ENCODE measurements at places on chromosomes 6 and 20.

- DNase-seq = no peak
Observed at GRCh38 chr20:36017048-36017951, 48.9 kb downstream of the CNBD2 start.

DNA sequence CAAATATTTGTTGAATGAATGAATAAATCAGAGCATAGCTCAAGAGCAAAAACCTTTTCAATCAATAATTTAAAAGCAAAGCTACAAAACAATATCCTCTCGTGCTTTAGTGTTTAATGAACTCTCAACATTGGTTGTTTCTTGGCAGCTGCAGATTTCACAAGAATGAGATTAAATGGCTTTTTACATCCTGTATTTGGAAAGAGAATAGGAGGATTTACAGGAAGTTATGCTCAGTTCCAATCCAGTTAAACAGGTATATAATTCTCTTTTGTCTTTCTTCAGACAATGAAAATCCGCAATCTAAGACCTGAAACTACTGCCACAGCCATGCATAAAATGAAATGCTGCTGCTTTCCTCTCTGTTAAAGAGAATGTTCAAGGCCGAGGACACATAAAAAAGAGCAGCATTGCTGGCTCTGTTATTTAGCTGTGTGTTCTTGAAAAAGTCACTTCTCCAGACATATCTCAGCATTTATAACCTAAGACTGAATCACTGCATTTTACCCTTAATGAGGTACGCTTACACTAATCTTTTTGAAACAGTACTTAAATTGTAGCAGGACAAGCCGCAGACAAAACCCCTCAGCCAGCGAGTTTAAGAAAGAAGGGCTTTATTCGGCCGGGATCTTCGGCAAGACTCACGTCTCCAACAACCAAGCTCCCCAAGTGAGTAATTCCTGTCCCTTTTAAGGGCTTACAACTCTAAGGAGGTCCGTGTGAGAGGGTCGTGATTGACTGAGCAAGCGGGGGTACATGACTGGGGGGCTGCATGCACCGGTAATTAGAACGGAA lies 3.6 kb downstream of the C6orf52 start:
- no peak for DNase-seq

DNA sequence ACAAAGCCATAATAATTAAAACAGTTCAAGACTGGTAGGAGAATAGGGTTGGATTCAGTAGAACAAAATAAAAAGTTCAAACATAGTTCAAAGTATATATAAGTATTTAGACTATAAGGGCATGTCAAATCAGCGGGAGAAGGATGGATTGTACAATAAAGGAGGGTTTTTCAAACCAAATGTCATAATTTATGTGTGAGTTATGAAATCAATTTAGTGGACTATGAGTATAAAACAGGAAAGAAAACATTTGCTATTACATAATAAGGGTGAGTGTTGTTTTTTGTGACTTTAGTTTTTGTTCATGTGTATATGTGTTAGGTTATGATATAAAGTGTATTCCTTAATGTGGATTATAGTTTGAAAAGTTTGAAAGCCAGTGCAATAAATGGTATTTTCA lies 10.6 kb downstream of the ORC3 start:
- DNase-seq = no peak

DNA sequence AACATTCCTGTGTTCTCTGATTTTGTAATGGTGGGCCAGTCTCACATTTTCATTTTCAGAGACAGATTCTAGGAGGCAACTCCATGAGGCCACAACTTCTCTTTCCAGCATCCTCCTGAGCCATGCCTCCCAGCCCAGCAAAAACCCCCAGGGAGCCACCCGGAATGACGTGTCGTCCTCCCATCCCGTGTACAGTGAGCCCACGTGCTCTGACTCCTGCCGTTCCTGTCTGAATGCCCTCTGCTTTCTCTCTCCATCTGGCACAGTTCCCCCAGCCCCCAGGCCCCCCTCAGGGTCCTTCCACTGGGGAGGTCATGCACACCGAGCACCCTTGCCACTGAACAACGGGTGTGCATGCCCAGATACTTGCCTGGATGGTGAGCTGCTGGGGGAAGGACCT lies 38.0 kb downstream of the C20orf203 start:
- DNase-seq = no peak

DNA sequence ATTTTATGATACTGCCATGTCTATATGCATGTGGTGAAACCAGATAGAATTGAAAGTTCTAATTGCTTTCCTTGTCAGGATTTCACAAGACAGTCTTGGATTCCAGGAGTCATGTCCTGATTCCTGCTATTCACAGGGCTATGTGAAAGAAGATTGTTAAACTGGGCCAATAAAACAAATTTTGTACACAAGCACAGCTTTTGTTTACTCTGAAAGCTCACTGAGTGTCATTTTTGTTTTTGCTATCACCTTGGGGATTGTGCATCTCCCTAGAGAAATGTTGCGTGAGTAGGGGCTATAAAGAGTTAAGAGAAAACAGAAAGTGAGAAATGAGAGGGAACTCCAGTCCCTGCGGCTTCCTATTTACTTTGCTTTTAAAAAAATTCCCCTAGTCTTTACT lies 627.5 kb downstream of the PKHD1 start:
- no peak for DNase-seq

- no peak for DNase-seq
Observed at GRCh38 chr20:23294671-23295070, 55.9 kb upstream of the NXT1 start.

GRCh38 chr6:34288581-34288980 lies 39.8 kb upstream of the SMIM29 start:
- DNase-seq = no peak

Data from stimulated activated naive CD4-positive, alpha-beta T cell (primary cell).